ENCODE measurements at places on chromosomes 13 and 19.

DNA sequence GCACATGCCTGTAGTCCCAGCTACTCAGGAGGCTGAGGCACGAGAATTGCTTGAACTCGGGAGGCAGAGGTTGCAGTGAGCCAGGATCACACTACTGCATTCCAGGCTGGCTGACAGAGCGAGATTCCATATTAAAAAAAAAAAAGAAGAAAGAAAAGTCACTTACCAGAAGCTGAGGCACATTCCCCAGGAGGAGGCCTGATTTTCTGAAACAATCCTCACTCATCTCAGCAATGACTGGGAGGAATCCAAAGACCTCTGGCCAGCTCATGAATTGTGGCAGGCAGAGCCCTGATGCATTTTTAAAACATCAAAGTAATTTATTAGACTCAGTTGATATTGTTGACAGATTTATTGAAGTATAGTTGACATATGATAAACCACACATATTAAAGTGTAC is 206.3 kb downstream of the FOXO1 start:
- no peak for DNase-seq

GRCh38 chr13:39895254-39895653 is 239.8 kb downstream of the COG6 start:
- no peak for DNase-seq

DNA sequence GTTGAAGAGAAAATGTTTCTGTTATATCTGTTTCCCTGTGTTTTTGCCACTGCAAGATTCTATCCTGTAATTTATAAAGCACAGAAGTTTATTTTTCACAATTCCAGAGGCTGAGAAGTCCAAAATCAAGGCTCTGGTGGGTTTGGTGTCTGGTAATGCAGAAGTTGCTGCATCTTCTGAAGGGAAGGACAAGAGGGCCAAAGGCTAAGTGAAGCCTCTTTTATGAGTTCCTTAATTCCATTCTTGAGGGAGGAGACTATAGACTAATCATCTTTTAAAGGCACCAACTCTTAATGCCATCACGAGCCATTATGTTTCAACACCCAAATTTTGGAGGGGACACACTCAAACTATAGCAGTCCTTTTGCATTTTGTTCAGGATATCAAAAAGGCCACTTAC is 34.1 kb upstream of the WDFY2 start:
- DNase-seq: no peak

- DNase-seq: no peak
Measured at GRCh38 chr13:49939321-49939720, 3.2 kb upstream of the SPRYD7 start.

DNA sequence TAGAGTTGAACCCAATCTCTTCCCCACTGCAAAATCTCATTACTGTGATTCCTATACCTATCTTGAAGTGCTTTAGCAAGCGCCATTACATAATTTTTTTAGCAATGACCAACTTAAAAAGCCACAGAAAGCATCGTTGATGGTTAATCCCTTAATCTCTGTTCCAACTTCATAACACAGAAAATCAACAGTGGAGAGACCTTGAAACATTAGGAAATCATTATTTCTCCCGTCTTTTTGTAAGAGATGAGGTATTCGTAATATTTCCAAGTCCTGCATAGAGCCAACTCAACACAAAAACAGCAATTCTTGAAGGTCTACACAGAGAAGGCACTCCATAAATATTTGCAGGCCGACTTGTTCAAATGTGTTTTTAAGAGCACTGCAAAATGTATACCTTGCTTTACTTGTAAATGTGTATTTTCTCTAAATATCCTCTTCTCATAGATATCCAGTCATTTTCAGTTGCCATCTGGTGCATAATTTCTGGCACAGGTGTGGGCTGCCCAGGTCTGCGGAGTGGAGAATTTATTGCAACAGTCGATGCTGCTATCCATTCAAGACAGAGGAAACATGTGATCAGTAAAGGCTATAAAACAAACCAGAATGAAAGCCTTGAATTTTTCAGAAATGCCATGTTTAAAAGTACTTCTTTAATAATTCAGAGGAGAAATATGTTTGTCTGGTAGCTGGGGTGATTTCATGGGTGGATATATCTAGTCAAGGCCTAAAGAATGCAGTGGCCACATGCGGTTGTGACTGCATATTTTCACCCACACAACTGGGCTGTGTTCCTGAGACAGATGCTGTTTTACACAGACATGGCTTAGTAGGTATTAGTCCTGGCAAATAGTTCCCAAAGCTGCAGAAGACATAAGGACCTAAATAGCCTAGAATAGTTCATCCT is 234.3 kb upstream of the STARD13 start:
- no peak for DNase-seq

- DNase-seq: no peak
Measured at GRCh38 chr19:28601723-28602440, 611.1 kb downstream of the UQCRFS1 start.

GRCh38 chr13:80873589-80873988 is 532.7 kb upstream of the SPRY2 start:
- DNase-seq: no peak

- DNase-seq: no peak
Measured at GRCh38 chr13:66508153-66508909, 721.8 kb downstream of the PCDH9 start.

DNA sequence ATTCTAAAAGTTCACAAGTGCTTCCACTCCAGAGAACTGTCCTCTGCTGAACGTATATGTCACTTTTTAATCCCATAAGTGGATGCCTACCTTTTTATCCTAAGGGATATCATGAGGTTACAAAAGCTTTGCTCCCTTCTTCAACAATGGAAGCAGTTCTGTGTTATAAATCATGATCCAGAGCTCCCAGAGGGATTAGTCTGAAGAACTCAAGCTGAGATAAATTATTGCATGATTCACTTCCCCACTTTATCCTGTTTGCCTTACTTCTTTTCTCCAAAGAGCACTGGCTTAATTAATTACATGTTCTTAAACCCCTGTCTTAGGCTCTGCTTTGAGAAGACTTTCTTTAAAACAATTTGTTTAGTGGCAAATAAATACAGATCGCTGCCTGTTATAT is 246.7 kb downstream of the PCDH17 start:
- no peak for DNase-seq

DNA sequence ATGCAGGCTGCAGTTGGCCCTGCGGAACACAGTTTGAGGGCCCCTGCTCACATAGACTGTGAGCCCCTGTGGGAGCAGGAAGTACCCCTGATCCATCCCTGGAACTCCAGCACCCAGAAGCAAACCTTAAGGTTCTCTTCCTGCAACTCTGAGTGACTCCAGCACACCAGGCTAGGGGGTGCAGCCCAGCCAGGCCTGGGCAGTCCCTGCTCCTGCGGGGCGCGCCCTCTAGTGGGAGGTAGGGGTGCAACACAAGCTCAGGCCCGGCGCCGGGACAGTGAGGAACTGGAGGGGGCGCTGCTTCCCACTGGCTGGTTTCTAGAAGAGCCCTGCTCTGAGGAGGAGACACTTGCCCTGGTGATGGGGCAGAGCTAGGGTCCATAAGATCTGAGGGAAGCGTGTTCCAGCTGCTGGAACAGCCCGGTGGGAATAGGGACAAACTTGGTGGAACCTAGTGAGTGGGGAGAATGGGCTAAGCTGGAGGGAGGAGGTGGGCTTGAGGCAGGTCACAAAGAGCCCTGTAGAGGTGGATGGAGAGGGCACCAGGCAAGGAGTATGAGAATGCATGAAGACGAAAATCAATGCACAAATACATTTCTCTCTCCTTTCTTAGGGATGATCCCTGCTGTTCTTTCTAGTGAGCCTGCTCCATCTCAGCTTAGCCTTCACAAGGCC is 5.0 kb downstream of the ZSCAN5A start:
- DNase-seq: peak; percentile 63

- no peak for DNase-seq
Measured at GRCh38 chr13:98539666-98540065, 37.2 kb downstream of the STK24 start.

DNA sequence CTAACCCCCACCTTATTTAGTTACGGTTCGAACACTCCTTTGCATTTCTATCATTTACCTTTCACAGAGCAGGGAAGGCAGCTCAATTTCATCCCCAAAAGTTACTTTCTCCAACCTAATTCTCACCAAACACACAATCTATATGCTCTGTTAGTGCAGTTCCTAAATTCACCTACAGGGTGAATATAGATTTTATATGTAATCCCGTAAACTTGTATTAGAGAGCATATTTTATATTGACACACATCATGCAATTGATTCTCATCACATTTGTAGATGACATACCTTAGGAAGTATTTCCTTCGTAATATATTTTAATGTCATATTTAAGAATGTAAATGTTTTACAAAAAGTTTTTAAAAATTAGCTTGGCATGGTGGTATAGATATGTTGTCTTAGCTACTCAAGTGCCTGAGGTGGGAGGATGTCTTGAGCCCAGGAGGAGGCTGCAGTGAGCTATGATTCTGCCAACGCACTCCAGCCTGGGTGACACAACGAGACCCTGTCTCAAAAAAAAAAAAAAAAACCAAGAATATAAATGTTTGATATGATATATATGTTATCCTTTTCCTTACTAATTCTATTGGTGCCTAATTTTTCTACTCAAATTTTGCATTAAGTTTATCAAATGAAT is 57.3 kb upstream of the TNFRSF19 start:
- DNase-seq: no peak

DNA sequence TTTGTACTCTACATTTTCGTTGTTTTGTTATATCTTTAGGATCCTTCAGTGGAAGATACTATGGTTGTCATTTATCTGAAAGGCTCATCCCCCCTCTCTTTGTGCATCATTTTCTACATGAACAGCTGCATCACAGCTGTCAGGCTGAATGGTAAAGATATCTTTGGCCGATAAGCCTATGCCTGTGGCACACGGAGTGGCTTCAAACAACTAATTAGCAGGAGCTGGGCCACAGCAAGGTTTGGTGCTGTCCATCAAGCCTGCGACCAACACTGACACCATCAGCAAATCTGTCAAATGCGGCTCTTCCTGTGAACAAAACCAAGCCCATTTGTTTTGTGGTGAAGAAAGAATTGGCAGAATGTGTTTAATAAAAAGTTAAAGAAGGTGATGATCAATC is 334.4 kb downstream of the PCDH9 start:
- no peak for DNase-seq

DNA sequence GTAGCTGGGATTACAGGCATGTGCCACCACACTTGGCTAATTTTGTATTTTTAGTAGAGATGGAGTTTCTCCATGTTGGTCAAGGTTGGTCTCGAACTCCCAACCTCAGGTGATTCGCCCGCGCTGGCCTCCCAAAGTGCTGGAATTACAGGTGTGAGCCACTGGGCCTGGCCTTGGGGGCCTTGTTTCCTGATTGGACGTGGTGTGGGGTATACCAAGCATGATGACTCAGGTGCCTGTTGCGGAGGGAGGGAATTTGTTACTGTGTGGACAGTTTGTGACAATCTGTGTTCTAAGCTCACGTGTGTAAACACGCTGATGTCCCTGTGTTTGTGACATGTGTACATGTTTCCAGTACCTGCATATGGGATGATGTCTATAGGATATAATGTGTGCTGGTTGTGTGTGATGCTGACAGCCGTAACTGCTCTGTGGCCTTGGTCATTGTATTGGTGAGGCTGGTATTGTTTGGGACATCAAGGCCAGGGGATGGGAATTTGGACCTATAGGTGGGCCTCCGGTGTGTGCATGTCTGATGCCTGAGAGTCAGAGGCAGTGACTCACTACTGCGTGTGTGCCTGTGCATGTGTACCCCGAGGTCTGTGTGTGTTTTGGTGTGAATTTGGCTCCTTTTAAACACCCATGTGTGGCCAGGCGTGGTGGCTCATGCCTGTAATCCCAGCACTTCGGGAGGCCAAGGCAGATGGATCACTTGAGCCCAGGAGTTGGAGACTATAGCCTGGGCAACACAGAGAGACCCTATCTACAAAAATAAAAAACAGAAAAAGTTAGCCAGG is 1.6 kb upstream of the EGLN2 start:
- no peak for DNase-seq

DNA sequence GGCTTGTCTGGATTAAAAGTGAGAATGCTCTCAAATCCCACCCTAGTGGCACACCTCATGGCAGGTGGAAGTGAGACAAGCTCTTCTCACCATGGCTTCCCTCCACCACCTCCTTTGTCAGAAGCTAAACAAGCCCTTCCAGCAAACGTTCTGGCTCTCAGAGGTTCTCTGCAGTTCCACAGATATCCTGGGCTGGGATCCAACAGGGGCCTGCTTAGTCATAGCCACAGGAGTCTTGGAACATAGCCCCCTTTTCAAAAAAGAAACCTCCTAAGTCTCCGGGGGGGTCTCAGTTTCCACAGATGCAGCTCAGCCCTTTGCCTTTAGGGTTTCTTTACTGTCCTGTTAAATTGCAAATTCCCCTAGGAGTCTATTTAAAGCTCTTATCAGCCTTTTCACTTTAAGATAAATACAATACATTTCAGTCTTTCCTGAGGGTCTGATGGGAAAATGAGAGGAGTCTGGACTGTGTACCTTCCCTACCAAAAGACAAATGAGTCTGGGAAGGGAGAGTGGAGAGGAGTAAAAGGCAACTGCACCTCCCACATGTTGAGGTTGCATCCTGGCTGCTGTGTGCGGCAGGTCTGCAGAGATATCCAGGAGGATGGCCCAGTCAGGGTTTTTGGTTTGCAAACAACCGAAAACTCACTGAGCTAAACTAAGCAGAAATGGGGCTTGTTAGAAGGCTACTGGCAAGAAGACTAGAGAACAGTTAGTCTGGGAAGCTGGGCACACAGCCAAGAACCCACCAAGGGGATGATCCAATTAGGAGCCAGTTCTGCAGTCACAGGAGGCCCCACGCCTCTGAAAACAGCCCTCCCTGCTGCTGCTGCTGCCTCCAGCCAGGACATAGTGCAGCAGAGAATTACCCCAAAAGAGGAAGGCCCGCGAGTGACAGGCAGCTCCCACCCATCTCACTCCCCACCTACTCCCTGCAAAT is 41.4 kb upstream of the SERP2 start:
- DNase-seq: no peak

DNA sequence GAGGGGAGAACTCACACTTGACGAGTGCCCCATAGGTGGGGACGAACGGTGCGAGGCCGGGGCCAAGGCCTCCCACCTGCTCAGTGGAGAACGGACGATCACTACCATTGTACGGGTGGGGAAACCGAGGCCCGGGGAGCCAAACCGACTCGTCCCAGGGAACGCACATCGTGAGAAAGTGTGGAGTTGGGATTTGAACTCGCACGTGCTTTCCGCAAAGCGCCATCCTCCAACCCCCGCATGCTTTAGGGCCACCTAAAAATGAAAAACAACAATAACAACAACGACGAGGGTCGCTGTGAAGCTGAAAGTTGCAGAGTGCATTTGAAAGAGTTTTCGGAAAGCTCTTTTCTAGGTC is 458 bp downstream of the ARHGEF1 start:
- DNase-seq: no peak
